GF-D8 (cell line): ENCODE measurements at places on chromosomes 12 and 14.

DNA sequence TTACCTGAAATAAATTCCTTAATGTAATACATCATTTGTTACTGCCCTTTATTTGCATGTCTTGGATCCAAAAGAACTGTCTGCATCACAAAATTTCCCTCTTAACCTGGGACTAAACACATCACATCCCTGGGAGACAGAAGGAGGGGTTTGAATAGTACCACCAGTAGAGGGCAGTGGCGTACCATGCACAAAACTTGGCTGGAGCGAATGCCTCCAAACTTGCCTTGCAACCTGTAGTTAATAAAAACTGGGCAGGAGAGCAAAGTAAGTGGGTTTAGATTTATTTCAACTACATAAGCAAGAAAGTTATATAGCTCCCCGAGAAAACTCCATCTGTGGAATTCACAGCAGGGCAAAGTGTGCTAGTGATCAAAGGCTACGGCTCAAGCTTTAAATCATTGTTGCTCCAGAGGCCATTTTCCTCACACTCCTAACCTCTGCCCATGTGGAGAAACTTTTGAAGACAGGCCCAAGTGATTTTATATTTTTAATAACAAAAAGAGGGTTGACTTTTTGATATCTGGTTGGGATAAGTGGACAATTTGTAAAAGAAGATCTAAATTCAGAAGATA, 1176.7 kb upstream of the SEL1L start:
- DNase-seq, result no peak

- no peak for DNase-seq
These were observed 54.6 kb upstream of the OAS1 start for GRCh38 chr12:112852127-112852526.

DNA sequence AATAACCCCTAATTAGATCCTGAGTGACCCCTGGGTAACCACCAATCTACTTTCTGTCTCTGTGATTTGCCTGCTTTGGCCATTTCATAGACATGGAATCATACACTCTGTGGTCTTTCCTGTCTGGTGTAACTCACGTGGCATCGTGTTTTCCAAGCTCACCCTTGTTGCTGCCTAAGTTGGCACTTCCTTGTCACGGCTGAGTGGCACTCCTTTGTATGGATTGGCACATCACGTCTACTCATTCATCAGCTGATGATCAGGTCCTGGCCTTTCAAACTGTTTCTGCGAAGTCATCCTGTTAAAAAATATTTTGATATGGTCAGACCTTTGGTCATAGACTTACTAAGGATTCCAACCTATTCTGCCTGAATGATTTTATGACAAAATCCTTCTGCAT, 87.7 kb downstream of the GLT1D1 start:
- DNase-seq, result no peak

- no peak for DNase-seq
These were observed 256.2 kb upstream of the LRFN5 start for GRCh38 chr14:41350476-41350875.

DNA sequence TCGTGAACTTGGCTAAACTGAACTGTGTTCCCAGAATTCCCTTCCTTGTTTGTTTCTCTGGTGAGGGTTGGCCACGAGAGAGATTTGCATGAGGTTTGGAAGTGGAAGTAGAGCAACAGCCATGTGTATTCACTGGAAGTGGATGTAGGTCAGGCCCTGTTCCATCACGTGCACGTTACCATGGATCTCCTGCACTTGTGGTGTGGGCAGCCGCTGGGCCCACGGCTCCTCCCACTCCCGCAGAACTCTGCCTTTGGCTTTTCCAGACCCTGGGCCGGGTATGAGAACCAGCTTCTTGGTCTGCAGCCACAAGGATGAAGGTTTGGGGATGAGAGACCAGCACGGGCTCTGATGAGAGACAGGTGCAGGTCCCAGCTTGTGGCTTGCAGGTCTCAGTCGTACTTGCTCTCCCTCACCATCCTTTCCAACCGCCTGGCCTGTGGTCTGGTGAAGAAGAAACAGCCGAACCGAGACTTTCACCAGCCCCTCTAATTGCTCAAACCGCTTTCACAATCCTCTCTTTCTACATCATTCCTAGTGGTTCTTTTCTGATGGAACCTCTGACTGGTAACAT, 94.9 kb downstream of the DUSP16 start:
- DNase-seq, result peak; percentile 42

GRCh38 chr14:99655521-99655920, 10.6 kb downstream of the HHIPL1 start:
- no peak for DNase-seq

- DNase-seq, result no peak
These were observed 7.4 kb upstream of the HOXC11 start for GRCh38 chr12:53965281-53966084.

- no peak for DNase-seq
These were observed 9.7 kb upstream of the CCDC197 start for GRCh38 chr14:93987376-93987775.

- DNase-seq, result no peak
These were observed at the start of gene PRKD1 for GRCh38 chr14:29927376-29928116. TSS of gene PRKD1 (minus strand) at chr14:29927847.

- DNase-seq, result no peak
These were observed 1.6 kb upstream of the TXNRD1 start for GRCh38 chr12:104213952-104214351.

DNA sequence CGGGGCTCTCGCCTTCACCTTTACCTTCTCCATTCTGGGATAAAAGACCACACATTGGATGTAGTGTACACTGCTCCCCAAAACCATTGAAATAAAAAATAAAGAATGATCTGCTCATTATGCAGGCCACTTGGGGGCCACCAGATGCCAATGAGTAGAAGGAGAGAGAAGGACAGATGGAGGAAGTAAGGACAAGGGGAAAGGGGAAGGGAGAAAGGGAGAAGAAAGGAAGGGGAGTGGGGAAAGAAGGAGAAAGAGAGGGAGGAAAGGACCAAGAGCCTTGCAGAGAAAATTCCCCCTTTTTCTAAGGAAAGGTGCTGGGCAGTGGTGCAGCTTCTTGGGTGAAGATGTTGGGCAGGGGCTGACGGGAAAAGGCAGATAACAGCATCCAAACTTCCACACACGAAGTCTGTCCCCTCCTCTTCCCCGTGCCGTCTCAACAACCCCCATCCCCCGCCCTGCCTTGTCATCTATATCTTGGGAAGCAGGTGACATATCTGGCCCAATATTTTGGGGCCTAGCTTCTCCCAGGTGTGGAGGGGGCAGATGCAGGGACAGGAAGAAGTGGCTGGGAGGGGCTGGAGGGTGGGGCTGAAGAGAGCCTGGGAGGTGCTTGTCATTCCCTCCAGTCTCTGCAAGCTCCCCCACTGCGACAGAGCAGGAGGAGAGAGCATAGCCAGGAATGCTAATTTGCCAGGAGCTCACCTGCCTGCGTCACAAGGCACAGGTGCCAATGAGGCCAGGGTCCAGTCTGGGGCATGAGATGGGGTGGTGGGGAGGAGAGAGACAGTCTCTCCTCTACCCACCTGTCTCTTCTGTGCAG, 107.5 kb downstream of the SINHCAF start:
- DNase-seq, result no peak

DNA sequence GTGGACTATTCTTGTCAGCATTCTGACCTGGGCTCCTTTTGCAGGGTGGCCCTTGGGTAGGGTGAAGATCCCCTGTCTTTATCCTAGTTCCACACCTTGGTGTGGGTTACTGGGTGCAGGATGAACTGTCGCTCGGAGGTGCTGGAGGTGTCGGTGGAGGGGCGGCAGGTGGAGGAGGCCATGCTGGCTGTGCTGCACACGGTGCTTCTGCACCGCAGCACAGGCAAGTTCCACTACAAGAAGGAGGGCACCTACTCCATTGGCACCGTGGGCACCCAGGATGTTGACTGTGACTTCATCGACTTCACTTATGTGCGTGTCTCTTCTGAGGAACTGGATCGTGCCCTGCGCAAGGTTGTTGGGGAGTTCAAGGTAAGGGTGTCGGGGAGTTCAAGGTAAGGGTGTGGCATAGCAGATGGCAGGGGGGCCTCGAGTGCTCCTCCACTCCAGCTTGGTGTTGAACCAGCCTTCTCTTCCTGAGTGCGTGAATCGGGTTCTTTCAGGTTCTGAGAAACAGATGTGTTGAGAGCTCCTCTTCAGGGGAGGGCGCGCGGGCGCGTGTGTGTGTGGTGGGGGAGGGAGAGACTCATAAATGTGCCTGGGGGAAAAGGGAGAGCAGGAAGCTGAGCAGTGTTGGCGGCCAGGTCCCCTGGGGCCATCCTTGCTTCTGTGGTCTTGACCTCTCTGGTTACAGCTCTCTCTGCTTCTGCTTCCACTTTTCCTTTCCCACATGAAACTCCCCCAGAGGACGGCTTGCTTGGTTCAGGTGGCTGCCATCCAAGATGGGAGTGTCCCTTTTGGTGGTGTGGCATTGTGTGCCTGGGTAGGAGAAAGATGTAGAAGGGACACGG, 4.0 kb downstream of the ATG101 start:
- DNase-seq, result peak; percentile 97

- no peak for DNase-seq
These were observed 12.9 kb downstream of the LRIG3 start for GRCh38 chr12:58907391-58907790.

DNA sequence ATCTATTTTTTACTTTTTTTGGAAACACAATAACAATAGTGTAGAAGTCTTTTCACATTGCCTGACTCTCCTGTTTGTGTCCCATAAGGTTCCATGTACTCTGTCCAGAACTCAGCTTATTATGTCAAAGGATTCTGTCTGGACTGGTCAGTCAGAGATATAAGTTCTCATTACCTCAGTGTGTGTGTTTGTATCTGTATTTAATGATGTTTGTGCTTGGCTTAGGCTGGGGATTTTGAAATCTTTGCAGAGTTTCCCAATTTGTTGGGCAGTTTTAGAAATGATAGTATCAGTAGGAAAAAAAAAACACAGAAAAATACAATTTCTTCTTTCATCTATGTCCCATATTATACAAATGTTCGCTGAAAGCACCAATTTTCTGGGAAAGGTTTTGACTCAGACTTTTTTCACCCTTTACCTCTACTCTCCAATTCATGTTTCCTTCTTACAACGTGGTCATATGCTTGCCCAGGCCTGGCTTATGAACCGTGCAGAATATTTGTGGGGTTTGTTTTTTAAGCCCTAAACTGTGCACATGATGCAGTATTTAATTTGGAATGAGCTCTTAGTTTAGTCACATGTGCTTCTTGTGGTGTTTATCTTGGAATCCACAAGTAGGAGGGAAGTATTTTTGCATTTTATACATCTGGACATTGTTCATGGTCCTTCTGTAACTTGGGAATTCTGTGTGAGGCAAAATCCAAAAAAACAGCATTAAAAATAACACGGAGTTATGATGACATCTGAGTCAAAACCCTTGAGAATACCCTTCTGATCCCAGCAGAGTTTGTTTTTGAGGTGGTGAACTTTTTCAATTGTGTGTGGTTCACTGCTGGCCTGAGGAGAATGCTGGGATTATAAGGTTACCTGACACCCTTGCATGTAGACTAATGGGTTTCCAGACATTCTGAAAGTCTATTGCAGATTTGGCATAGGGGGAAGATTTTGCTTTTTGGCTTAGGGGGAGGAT, 121.2 kb downstream of the RAD51B start:
- no peak for DNase-seq

- DNase-seq, result no peak
These were observed 3.2 kb downstream of the USP44 start for GRCh38 chr12:95548056-95548538.

DNA sequence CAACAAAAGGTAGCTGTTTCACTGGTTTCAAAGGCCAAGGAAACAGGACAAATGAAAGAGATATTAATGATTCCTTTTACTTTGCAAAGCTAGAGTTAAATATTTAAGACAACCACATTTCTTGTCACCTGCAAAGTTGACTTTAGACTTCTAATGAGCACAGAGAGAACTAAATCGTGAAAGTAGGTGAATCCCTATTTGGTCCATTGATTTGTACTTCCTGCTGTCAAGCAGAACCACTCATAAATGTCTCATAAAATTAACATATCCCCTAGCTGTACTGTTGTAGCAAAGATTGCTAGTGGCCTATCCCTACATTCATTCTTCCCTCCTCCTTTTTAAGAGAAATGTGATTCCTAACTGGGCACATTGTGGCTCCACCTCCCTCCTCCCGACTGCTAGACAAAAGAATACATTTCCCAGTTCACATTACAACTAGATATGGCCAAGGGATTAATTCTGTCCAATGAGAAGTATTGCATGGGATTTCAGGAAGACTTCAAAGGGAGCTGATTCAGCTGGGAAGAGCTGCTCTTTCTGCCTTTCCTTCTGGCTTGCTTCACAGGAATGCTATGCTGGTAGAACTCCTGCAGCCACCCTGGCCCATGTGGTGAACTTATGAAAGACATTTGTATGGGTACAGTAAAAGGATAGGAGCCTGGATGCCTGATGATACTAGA, 227.5 kb upstream of the ABCD2 start:
- no peak for DNase-seq

GRCh38 chr14:61502459-61503093, 181.2 kb downstream of the PRKCH start:
- DNase-seq, result no peak

GRCh38 chr12:125131958-125132357, 66.7 kb downstream of the AACS start:
- DNase-seq, result peak; percentile 37

DNA sequence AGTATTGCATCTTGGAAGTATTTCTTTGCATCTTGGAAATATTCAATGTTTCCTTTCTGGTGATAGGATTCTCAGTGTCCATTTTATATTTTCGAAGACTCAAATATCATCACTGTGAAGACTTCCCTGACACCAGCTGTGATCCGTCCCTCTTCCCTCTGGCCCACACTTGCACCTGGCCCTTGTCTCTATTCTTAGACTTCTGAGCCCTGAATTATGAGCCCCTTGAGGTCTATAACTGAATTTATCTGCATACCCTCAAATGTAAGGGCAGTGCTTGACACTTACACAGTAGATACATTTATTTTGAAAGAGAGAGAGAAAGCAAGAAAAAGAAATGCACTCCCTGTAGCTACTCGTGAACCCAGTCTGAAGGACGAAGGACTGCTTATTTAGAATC, 376.7 kb downstream of the ZFP36L1 start:
- DNase-seq, result no peak

GRCh38 chr12:22986997-22987396, 362.0 kb downstream of the ETNK1 start:
- no peak for DNase-seq

GRCh38 chr12:130944878-130945277, 8.8 kb upstream of the ADGRD1 start:
- DNase-seq, result no peak

- no peak for DNase-seq
These were observed 16.9 kb downstream of the ETV6 start for GRCh38 chr12:11666131-11667050.

GRCh38 chr12:91250273-91250665, 67.7 kb upstream of the DCN start:
- no peak for DNase-seq
